Mesothelial cell of epicardium (in vitro differentiated cells): ENCODE measurements at places on chromosomes 4 and X.

- no peak for DNase-seq
Measured at GRCh38 chrX:15334561-15334960, 762 bp downstream of the PIGA start.

DNA sequence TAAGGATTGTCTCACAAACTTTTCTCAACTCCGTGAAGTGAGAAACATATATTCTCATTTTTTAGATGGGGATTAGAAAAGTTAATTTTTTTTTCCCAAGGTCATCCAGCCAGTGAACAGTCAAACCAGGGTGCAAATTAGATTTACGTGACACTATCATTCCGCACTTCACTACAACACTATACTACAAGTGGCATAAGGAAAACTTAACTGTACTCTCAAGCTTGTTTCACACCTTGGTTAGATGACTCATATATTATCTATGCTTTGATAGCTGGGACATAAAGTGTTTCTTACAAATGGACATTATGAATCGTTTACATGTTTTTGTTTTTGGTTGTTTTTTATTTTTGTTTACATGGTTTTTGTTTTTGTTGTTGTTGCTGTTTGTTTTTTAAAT lies 525.7 kb downstream of the PPARGC1A start:
- no peak for DNase-seq

GRCh38 chr4:112735474-112735951 lies 98.6 kb downstream of the LARP7 start:
- DNase-seq, result no peak

DNA sequence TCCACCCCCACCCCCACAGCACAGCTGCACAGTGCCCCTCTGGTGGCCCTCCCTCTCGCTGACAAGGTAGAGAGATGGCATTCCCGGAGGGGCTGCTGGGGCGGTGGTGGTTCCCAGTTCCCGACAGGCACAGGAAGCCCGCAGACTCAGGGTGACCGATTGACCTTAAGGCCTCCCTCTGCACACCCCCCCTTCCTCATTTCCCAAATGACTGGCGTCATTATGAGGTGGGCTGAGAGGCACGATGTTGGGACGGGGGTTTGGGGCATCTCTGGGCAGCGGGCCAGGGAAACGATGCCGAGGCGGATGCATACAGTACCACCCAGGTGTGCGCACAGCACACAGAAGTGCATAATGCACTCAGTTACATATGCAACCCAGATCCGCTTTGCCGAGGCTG lies 3.5 kb upstream of the TIMP1 start:
- no peak for DNase-seq

DNA sequence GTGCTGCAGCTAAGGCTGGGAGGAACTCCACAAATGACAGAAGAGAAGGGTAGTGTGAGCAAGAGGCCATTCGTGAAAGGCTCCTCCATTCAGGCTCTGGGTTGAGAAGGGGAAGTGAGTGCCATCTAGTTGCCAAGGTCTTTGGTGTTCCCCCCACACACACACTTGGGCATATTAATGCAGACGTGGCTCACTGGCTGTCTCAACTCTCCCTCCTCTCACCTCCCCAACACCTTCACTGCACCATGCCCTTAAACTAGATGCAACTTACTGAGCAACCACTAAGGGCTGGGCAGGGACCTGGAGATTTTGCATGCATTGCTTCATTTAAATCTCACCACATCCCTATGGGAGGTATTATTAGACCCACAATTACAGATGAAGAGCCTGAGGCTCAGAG lies 8.7 kb downstream of the CLRN2 start:
- DNase-seq, result no peak

DNA sequence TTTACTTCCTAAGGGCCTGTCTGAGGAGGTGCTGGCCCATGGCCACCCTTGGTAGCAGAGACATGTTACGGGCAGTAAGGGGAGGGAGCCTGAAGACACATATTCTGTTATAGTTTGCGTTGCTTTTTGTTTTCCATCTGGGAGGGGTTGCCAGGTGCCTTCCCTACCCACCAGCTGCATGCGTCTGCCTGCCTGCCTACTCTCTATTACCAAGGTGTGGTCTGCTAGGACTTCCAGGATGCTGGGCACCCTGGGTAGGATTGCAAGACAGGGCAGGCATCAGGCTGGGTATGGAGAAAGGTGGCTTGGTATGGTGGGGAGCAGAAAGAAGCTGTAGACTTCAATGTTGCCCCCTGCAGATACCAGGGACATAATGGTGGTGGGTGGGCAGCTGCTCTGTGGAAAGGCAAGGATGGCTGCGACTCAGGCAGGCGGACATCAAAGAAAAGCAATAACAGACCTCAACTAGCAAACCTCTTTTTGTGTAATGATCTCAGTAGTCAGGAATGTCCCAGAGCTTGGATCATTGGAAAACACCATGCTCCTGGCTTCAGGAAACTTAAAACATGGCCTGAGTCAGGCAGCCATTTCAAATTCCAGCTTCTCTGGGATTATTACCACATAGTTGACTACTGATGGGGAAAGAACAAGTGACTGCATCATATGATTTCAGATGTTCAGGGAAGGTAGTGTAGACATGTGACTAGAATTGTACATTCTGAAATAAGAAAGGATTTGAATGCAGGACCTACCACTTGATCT lies 67.8 kb downstream of the HOPX start:
- no peak for DNase-seq

DNA sequence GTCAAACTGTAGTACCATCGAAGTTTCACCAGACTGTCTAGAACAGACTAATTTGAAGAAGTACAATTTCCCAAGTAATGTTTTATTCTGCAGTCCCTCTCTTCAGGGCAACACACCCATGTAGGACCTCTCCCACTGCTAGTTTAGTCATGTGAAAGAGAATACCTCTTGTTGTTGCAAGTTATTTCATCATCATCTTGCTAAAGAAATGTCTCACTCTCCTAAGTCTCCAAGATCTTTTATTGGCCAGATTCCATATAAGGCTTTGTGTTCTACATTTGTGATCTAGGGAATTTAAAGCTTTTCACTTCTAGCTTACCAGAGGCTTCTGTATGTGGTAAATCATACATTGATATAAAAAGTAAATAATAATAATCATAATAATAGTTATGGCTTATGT lies 745.3 kb upstream of the MAGEB2 start:
- DNase-seq, result no peak

- no peak for DNase-seq
Measured at GRCh38 chr4:88015659-88016295, 8.3 kb downstream of the PKD2 start.

DNA sequence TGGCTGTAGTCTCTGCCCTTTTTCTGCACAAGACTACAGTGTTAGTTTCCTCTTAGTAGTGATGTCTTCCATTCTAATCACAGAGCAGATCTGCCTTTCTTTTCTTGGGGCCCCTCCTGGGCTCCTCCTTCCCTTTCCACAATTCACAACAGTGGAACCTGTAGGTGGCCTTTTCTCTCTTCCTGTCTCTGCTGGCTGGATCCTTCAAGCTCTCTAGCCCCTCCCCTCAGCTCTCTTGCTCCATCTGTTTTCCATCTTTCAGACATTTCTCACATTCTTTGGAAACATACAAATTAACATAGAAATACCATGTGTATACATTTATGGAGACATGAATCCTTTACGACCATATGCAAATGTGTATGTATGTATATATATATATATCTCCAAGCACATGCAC lies 304 bp upstream of the SPIN2A start:
- DNase-seq, result no peak

- no peak for DNase-seq
Measured at GRCh38 chr4:47837908-47838294, at the start of gene CORIN. CORIN (minus strand) TSS chr4:47838067; CDS start chr4:47837949, 118 bp downstream.

- no peak for DNase-seq
Measured at GRCh38 chr4:186228514-186228894, 1.2 kb downstream of the KLKB1 start.

- no peak for DNase-seq
Measured at GRCh38 chr4:77355731-77356130, 198.7 kb downstream of the CCNG2 start.

DNA sequence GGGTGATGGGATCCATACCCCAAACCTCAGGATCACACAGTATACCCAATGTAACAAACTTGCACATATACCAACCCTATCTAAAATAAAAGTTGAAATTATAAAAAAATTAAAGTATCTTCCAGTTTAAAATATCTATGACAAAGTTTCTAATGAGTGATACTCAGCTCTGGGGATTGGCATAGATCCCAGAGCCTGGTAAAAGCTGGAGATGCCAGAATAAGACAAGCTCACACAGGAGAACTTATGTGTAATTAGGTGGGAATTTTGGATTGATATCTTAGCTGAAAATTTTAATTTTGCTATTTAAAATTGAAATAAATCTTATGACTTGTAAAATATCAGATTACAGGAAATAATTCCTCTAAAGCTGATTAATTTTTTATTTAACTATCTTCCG lies 686.5 kb downstream of the GABRG1 start:
- no peak for DNase-seq

DNA sequence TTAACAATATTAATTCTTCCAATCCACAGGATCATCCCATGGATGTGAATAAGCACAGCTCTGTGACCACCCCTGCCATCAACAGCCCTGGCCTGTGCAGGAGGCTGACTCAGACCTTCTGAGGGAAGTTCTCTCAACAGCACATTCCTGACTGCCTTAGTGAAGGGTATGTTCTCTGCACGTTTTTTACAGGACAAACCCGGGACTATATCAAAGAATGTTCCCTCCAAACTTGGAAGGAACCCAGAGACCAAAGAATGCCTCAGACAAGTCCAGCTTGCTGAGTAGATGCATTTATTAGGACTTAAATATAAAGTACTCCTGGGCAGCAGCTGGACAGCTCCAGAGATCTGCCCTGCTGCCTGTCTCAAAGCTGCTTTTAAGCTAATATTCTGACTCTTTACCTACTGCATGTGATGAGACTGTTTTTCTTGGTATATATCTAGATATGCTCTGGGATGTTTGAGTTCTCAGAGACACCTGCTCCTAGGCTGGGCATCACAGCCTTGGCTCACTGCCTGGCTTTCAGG lies 1127.8 kb upstream of the PRKX start:
- no peak for DNase-seq

DNA sequence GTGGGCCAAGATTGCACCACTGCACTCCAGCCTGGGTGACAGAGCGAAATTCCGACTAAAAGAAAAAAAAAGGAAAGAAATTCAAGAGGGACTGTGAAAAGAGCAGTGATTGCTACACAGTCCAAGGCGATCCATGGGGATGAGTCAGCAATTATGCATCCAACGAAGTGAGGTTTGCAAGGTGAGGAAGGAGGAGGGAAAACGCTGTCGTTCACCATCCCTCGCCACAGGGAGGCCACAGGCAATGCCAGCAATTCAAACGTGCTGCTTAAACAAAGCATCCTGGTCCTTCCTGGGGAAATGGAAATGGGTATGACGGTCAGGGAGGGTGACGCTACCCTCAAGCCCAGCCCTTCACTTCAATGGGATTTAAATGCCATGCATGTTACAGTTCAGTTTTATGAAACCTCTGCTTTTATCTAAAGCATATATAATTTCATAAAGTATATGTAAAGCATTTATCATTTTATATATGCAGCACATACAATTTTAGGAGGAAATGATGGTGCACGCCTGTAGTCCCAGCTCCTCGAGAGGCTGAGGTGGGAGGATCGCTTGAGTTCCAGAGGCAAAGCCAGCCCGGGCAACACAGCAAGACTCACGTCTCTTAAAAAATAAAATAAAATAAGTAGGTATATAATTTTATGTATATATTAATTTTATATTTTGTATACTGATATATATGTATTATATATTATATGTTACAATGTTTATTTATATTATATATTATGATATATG lies 108.7 kb downstream of the DHRSX start:
- no peak for DNase-seq

GRCh38 chrX:155613927-155614559 lies 1.3 kb upstream of the TMLHE start:
- no peak for DNase-seq

DNA sequence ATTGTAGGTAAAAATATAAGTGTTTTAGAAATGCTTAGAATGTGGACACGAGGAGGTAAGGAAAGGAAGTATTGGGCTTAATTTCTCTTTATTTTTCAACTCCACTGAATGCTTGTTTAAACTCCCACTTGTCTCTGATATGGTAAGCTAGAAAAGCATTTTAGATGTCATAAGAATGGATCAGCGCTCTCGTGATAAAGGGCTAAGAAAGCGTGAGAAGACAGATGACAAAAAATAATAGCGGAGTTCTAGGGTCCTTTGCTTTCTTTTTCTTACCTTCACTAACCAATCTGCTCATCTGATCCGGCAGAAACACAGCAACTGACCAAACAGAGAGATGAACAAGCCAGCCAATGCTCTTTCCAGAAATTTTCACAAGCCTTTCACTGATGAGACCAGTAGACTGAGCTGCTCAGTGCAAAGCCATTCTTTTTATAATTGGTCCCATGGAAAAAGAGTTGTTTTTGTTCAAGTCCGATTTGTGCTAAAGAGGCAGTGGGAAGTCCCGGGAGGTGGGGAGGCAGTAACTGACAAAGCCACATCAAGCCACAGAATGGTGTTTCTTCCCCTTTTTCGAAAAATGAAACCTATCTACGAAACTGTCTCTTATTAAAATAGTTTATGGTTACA lies at the start of gene TASL:
Gene TASL, minus strand, starts transcription at position 405 of the 630 bp plus-strand sequence. CDS start 17,411 bp downstream, outside the sequence.
- DNase-seq, result no peak

DNA sequence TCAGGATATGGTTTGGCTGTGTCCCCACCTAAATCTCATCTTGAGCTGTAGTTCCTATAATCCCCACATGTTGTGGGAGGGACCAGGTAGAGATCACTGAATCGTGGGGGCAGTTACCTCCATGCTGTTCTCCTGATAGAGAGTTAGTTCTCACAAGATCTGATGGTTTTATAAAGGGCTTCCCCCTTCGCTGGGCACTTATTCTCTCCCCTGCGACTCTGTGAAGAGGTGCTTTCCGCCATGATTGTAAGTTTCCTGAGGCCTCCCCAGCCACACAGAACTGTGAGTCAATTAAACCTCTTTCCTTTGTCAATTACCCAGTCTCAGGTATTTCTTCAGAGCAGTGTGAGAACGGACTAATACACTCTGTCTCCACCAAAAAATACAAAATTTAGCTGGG lies 291.9 kb downstream of the BCOR start:
- no peak for DNase-seq

- no peak for DNase-seq
Measured at GRCh38 chr4:184657144-184657543, 7.6 kb downstream of the PRIMPOL start.

DNA sequence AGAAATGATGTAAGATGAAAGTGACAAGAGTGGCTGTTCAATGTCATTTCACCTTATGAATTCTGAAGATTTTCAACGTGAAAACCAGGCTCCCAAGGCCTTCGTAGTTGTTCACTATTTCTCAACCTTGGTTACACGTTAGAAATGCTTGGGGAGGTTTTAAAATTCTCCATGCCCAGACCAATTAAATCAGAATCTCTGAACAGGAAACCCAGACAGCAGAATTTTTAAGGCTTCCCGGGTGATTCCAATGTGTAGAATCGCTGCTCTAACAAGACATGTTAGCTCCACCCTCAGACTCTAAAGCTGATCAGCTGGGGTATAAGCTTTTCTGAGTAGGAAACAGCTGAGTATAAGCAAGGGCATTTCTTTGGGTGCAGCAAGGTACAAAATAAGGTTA lies 160.4 kb upstream of the TET2 start:
- no peak for DNase-seq

DNA sequence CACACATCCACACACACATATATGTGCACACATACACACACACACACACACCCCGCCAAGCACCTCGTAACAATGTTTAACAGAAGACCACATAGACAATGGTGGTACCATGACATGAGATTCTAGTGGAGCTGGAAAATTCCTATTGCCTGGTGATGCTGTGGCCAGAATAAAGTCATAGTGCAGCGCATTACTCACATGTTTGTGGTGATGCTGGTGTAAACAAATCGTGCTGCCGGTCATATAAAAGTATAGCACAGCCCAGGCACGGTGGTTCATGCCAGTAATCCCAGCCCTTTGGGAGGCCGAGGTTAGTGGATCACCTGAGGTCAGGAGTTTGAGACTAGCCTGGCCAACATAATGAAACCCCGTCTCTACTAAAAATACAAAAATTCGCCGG lies 275.2 kb downstream of the TRIML1 start:
- no peak for DNase-seq
